IMR-90 (cell line): ENCODE measurements at places on chromosomes 12 and 14.

GRCh38 chr12:11813438-11813813 is 164.0 kb downstream of the ETV6 start:
- DNase-seq, result no peak

GRCh38 chr14:101992708-101993107 is 28.3 kb downstream of the DYNC1H1 start:
- DNase-seq, result no peak

- DNase-seq, result no peak
These were observed 270.7 kb upstream of the GARIN2 start for GRCh38 chr14:66918527-66918926.

DNA sequence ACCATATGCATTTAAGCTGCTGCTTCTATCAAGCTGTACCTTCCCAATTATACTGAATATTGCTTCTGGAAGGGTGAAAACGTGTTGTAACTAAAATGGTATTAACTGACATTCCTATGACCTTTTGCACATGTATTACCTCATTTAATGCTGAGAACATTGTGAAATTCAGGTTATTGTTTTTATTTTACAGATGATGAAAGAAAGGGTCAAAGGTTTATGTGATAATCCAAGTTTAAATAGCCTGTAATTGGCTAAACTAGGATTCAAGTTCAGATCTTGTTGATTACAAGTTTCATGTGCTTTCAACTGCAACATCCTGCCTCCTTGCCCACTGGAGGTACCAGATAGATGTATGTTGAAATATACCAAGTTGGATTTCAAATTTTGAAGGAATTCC is 433.3 kb upstream of the PRICKLE1 start:
- no peak for DNase-seq

- DNase-seq, result no peak
These were observed 78.2 kb upstream of the GARIN2 start for GRCh38 chr14:67111022-67111421.
